Type B pancreatic cell (in vitro differentiated cells): ENCODE measurements at places on chromosomes 12 and 14. TPM values are rescaled to one million over a fixed set of nuclear protein-coding genes. Genes with fewer than 3 reads are reported as not detected.

GRCh38 chr14:50396631-50397389 is at the start of gene CDKL1:
TSS of gene CDKL1 (minus strand) at chr14:50396881. CDS start at chr14:50395868, 1,013 bp downstream.
- H3K4me1 ChIP-seq, result peaks cover 30% of the 10 kb centered on the region
- peaks cover 10% of the 10 kb centered on the region for H3K27me3 ChIP-seq
- H3K36me3 ChIP-seq, result peaks cover 4% of the 10 kb centered on the region

- DNase-seq, result no peak
- peak overlapping the region; percentile 41 for H3K4me3 ChIP-seq
- no peaks in the 10 kb centered on the region for H3K36me3 ChIP-seq
- peak overlapping the region; percentile 58 for H3K27ac ChIP-seq
- H3K4me1 ChIP-seq, result peaks cover 61% of the 10 kb centered on the region
- H3K27me3 ChIP-seq, result no peaks in the 10 kb centered on the region
These were observed 124.8 kb downstream of the SCARB1 start for GRCh38 chr12:124738636-124739467.

DNA sequence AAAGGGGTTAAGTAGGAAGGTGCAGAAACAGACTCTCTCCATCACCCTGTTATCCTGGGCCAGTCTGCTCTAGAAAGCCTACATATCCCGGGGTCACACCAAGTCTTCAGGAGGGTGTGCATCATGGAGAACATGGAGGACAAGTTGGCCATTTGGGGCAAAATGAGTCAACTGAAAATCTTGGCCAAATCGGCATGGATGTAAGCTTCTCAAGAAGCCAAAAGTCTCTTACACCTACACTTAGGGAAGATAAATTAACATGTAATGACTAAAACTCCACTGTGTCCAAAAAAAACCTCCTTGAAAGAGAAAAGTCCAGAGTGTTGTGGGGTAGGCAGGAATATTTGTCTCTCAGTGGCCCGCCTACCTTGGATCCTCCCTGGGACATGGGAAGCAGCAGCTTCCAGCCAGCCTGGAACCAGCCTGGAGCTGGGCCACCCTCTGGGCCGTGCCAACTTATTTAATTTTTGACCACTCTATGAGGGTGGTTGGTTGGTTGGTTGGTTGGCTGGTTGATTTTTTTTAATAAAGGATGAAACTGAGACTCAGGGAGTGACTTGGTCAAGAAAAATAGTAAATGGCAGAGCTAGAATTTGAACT is 17.9 kb upstream of the TC2N start:
- H3K4me1 ChIP-seq, result no peaks in the 10 kb centered on the region
- DNase-seq, result no peak
- H3K27ac ChIP-seq, result no peak overlapping the region
- H3K36me3 ChIP-seq, result no peaks in the 10 kb centered on the region

DNA sequence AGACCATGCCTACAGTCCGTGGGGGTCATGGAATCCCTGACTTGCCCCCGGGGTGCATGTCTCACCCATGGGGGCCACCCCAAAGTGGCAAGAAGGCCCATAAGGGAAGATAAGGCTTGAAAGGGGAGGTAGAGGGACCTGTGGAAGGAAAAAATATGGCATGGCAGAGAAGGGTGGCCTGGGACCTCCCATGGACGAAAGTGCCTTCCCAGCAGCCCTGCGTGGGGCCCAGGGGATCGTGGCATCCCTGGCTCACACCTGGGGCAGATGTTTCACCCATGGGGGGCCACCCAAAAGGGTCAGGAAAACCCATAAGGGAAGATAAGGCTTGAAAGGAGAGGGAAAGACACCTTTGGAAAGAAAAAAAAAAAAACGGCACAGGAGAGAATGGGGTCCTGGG is 264.6 kb downstream of the ALG10 start:
- no peak overlapping the region for H3K4me3 ChIP-seq
- no peak overlapping the region for H3K27ac ChIP-seq
- no peaks in the 10 kb centered on the region for H3K36me3 ChIP-seq
- DNase-seq, result no peak
- no peaks in the 10 kb centered on the region for H3K4me1 ChIP-seq

DNA sequence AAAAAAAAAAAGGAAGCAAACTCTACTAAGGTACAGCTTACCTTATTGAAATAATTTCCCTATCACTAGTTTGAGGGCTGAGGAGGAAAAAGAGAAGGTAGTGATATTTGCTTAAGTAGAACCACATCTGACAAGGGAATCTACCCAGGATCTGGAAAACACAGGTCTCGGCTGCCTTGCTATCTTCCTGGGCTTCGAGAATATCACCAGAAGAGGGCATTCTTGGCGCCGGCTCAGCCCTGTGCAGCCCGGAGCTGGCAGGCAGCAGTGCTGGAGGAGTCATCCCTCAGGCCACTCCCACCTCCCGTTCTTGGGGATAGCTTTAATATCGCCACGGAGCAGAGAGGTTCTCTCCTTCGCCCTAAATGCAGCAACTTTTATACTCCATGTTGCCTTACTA is 1181.2 kb downstream of the VRK1 start:
- peaks cover 28% of the 10 kb centered on the region for H3K4me1 ChIP-seq
- H3K27ac ChIP-seq, result no peak overlapping the region
- peaks cover 14% of the 10 kb centered on the region for H3K27me3 ChIP-seq
- peak; percentile 75 for DNase-seq

GRCh38 chr12:16611146-16611545 is 5.2 kb upstream of the LMO3 start:
- peaks cover 14% of the 10 kb centered on the region for H3K4me1 ChIP-seq
- no peak for DNase-seq
- H3K27me3 ChIP-seq, result peaks cover 77% of the 10 kb centered on the region
- peak overlapping the region; percentile 8 for H3K4me3 ChIP-seq

GRCh38 chr14:92382677-92383076 is 59.7 kb downstream of the SLC24A4 start:
- H3K27ac ChIP-seq, result no peak overlapping the region
- H3K27me3 ChIP-seq, result peaks cover 25% of the 10 kb centered on the region

GRCh38 chr12:26938701-26939062 is 412 bp downstream of the FGFR1OP2 start:
- H3K27me3 ChIP-seq, result no peaks in the 10 kb centered on the region
- H3K4me3 ChIP-seq, result peak overlapping the region; percentile 98
- peaks cover 34% of the 10 kb centered on the region for H3K36me3 ChIP-seq
- peaks cover 8% of the 10 kb centered on the region for H3K4me1 ChIP-seq
- peak overlapping the region; percentile 99 for H3K27ac ChIP-seq
- no peak for DNase-seq

GRCh38 chr12:92141591-92142121 is 4.0 kb downstream of the BTG1 start:
- H3K27me3 ChIP-seq, result no peaks in the 10 kb centered on the region
- H3K27ac ChIP-seq, result peak overlapping the region; percentile 63
- DNase-seq, result no peak
- H3K36me3 ChIP-seq, result peaks cover 64% of the 10 kb centered on the region
- peak overlapping the region; percentile 97 for H3K4me3 ChIP-seq

DNA sequence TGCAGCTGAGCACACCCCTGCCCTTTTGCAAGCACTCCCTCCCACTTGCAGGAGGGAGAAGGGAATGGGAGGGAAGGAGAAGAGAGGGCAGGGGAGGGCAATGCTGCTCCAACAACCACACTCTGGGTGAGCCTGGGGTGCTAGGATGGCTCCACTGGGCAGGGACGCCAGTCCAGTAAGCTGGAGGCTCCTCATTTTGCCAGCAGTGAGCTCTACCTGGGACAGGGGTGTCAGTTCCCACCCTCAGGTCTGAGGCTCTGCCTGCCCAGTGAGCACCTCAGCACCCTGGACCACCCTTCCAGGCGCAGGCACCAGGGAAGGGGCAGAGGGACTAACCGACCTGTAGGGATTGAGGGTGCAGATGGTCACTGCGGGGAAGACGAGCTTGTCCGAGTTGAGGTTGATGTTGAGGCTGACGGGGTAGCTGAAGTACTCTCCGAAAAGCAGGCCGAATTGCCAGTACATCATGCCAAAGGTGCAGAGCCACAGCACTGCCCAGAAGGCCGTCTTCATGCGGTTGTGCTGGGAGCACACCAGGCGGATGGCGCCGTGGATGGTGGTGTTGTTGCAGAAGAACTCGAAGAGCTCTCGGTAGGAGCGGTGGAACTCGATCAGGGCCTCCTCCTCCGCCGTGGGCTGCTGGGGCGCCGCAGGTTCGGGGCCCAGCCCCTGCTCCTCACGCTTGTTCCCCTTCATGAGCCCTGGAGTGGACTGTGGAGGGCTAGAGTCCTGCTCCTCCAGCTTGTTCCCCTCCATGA is 1.2 kb downstream of the SCNN1A start:
- H3K36me3 ChIP-seq, result peaks cover 7% of the 10 kb centered on the region
- peak overlapping the region; percentile 96 for H3K27ac ChIP-seq
- no peak for DNase-seq
- peaks cover 28% of the 10 kb centered on the region for H3K4me1 ChIP-seq
- peaks cover 3% of the 10 kb centered on the region for H3K27me3 ChIP-seq
- peak overlapping the region; percentile 83 for H3K4me3 ChIP-seq

AICDA gene
- 0.21 TPM in 1 of 2 replicates, not detected in the other for total RNA-seq

CD69 gene
- 0.19 and 1.6 TPM in 2 replicates for total RNA-seq
